Fibroblast of lung (primary cell): ENCODE measurements at places on chromosomes 16 and 17. TPM values are rescaled to one million over a fixed set of nuclear protein-coding genes. Genes with fewer than 3 reads are reported as not detected.

TRIM37 gene
- 28.2 and 29.3 TPM in 2 replicates for polyA plus RNA-seq

CTRB1 gene
- not detected in 2 replicates for polyA plus RNA-seq

NLK gene
- 13.1 and 16.1 TPM in 2 replicates for polyA plus RNA-seq

G6PC1 gene
- not detected in 2 replicates for polyA plus RNA-seq

ATP1B2 gene
- polyA plus RNA-seq: 0.02 and 0.05 TPM in 2 replicates

RGS11 gene
- polyA plus RNA-seq: 1.1 TPM in 2 replicates

DNA sequence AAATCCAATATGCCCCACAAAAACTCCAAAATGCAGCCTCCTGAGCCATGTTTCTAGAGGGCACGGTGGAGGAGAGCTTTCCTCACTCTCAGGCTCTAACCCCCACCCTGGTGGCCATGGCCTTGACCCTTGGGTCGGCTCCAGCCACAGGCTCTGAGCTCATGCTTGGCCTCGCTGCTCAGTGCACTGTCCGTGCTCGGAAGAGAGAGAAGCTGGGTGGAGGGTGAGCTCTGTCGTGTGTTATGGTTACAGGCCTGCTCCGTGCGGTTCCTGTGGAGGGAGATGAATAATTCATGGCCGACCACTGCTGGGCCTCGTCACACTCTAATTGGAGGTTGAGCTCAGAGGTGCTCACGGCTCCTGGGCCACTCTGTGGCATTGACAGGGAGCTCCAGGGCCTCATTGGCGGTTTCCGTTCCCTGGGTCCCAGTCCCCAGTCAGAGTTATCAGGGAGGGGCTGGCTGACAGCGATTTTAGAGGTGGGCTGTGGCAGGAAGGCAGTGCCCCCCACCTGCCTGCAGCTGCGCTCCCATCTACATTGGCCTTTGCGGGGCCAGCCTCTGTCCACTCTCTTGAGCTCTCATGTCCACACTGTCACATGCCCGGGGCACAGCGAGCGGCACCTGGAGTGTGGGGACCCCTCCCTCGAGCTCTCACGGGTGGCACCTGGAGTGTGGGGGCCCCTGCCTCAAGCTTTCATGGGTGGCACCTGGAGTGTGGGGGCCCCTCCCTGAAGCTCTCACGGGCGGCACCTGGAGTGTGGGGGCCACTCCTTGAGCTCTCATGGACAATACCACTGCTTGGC lies 24.9 kb downstream of the ACSF3 start:
- H3K27me3 ChIP-seq: no peaks in the 10 kb centered on the region
- no peaks in the 10 kb centered on the region for H3K4me1 ChIP-seq
- peaks cover 26% of the 10 kb centered on the region for H3K36me3 ChIP-seq

DNA sequence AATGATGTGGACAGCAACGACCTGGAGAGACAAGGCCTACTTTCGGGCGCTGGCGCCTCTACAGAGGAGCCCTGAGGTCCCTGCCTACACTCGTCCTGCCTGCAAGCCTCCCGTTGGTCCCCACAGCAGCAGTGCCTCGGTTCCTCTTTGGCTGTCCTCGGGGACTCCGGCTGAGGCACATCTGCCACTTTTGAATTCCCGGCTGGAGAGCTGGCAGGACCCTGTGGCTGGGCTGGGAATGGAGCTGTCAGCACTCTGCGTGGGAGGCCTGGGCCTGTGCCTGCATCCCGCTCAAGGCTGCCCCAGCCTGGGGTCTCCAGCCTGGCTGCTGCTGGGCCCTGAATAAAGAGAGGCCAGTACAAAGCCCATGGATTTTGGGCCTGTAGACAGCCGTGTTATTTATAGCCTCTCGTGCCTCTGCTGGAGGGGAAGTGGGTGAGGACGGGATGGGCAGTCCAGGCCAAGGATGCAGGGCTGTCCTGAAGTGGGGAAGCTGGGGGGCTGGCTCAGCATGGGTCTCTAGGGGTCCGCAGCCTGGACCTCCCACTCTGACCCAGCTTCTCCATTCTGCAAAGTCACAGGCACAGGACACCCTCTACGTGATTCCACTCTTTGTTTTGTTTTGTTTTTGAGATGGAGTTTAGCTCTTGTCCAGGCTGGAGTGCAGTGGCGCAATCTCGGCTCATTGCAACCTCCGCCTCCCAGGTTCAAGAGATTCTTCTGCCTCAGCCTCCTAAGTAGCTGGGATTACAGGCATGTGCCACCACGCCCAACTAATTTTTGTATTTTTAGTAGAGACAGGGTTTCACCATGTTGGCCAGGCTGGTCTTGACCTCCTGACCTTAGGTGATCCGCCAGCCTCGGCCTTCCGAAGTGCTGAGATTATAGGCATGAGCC lies 10.6 kb upstream of the SPNS2 start:
- H3K4me3 ChIP-seq: no peak overlapping the region
- no peaks in the 10 kb centered on the region for H3K36me3 ChIP-seq
- H3K27me3 ChIP-seq: no peaks in the 10 kb centered on the region
- DNase-seq: no peak
- no peak overlapping the region for H3K27ac ChIP-seq
- H3K4me1 ChIP-seq: no peaks in the 10 kb centered on the region

- no peak overlapping the region for H3K4me3 ChIP-seq
- no peak for DNase-seq
- H3K36me3 ChIP-seq: no peaks in the 10 kb centered on the region
- H3K4me1 ChIP-seq: peaks cover 12% of the 10 kb centered on the region
Observed at GRCh38 chr16:73040136-73040535, 7.8 kb downstream of the ZFHX3 start.

DNA sequence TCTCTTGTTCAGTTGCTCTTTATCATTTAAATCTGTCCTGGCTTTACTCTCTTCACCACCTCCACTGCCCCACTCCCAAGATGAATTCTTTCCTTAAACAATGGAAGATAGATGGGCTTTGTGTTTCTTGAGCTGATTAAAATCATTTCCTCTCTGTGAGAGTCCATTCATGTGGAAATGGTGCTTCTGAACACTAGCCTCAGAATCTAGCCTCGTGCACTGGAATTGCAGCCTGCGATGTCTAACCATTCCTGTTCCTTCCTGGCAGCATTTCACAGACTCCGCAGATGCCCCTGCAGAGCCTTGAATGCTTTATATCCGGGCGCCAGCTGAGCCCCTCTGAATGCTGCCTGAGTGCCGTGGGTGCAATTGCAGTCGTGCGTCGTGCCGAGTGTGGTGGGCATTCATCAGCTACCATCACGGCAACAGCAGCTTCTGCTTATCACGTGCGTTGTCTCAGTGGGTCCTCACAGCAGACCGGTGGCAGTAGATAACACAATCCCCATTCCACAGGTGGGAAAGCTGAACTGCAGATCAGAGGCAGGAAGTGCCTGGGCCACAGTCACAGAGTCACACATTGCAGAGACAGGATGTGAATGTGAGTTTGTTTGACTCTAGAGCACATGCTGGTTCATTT lies 172.8 kb upstream of the WSCD1 start:
- H3K27ac ChIP-seq: no peak overlapping the region
- no peaks in the 10 kb centered on the region for H3K27me3 ChIP-seq
- H3K36me3 ChIP-seq: no peaks in the 10 kb centered on the region
- peak; percentile 7 for DNase-seq

DNA sequence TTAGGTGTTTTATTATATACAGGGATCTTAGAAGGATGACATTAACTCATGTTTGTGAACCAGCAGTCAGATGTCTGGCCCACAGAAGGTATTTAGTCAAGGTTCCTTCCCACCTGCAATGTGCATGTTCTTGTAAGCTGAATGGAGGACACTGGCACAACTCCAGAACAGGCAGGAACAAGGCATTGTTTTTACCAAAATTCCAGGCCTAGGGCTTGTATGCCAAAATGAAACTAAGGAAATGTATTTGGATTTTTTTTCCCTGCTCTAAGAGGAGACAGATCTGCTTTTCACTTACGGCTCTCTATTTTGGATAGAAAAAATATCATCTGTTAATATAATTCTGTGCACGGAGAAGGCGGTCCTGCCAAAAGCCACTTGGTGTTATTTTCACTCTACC lies 312.5 kb downstream of the GRIN2A start:
- no peaks in the 10 kb centered on the region for H3K4me1 ChIP-seq
- no peaks in the 10 kb centered on the region for H3K36me3 ChIP-seq
- no peak overlapping the region for H3K4me3 ChIP-seq
- H3K27ac ChIP-seq: no peak overlapping the region

GRCh38 chr17:78267253-78268073 lies 36.0 kb downstream of the TMEM235 start:
- H3K27ac ChIP-seq: no peak overlapping the region
- no peaks in the 10 kb centered on the region for H3K36me3 ChIP-seq
- peaks cover 16% of the 10 kb centered on the region for H3K27me3 ChIP-seq
- H3K4me3 ChIP-seq: no peak overlapping the region

DNA sequence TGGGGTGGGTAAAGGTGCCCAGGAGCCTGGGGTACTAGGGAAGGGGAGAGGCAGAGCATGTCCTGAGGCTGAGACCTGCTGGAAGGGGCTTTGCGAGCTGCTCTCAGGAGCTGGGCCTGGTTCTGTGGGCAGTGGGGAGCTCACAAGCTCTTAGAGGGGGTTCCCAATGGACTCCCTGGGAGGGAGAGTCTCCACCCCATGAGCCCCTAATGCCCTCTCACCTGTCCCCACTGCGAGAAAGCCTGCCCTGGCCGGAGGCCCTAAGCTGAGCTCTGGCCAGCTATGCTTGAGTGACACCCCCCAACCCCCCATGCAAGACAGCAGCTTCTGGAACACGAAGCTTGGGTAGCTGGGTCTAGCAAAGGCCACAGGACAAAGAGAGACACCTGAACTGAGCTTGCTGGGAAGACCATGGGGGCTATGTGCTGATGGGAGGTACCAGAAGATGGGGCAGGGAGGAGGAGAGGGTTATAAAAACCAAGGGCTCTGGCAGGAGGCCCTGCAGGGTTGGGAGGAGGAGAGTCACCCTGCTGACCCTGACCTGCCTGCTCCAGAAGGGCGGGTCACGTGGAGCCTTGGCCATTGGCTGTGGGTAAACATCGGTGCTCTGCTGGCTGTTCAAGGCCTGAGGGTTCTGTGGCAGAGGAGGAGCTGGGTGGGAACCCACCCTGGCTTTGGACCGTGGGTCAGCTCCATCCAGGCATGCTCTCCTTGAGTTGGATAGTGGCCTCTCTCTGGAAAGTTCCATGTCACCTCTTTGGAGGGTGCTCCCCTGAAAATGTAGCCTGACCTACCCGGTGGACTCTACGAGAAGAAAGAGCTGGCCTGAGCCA lies 106.7 kb downstream of the RAB11FIP4 start:
- no peaks in the 10 kb centered on the region for H3K4me1 ChIP-seq
- DNase-seq: no peak
- H3K36me3 ChIP-seq: no peaks in the 10 kb centered on the region
- H3K27me3 ChIP-seq: peaks cover 12% of the 10 kb centered on the region
- no peak overlapping the region for H3K27ac ChIP-seq
- H3K4me3 ChIP-seq: no peak overlapping the region

DNA sequence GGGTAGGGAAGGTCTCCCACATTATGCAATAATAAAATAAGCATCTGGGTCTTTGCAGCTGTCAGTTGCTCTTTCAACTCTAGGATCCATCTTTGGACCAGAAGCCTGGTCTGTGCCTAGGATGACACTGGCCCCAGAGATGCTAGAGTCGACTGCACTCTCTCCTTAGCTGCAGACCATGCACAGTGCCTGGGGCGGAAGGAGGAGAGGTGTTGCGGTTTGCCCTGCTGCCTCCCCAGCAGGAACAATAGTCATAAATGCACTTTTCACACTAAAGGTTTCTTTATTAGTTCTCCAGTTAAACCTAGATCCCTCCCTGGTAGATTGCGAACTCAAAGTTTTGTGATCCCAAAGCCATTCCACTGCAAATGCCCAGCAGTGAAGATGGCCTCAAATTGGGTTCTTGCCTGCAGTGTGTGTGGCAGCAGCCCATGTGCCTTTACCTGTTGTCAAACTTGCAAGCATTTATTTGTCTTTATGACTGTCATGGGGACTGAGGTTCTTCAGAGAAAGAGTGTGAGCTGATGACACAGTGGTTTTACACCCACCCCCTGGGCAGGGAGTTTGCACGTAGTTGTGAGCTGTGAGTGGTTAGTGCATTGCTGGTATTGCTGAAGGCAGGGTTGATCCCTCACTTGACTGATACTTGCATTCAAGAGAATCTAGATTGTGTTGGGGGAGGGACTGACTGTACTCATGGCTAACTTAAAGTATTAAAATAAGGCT lies 10.3 kb downstream of the ATXN1L start:
- H3K27me3 ChIP-seq: no peaks in the 10 kb centered on the region
- H3K4me3 ChIP-seq: no peak overlapping the region
- peaks cover 8% of the 10 kb centered on the region for H3K36me3 ChIP-seq
- no peaks in the 10 kb centered on the region for H3K4me1 ChIP-seq

DNA sequence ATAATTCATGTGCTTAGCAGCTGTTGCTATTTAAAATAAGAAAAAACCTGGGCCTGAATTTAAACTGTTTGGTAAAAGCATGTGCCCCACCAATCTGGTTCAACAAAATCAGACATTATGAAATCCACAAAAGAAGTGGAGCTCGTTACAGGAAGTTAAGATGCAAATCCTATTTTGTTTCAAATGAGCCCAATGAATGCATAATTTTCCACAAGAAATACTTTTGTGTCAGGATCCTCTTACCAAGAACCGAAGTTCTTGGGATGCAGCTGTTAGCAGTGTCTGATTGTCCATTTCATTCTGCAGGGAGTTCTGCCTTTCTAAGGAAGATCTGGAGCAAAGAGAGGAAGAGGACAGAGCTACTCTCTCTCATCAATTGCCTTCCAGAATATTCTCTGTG lies 105.7 kb upstream of the RBBP6 start:
- H3K27ac ChIP-seq: no peak overlapping the region
- no peaks in the 10 kb centered on the region for H3K36me3 ChIP-seq
- DNase-seq: no peak
- H3K4me1 ChIP-seq: no peaks in the 10 kb centered on the region
- no peak overlapping the region for H3K4me3 ChIP-seq

- H3K4me1 ChIP-seq: no peaks in the 10 kb centered on the region
- no peak overlapping the region for H3K27ac ChIP-seq
- H3K4me3 ChIP-seq: no peak overlapping the region
- no peaks in the 10 kb centered on the region for H3K36me3 ChIP-seq
Observed at GRCh38 chr16:76193906-76194615, 83.1 kb upstream of the CNTNAP4 start.

GRCh38 chr17:43547189-43547550 lies 1.0 kb upstream of the ETV4 start:
- H3K4me1 ChIP-seq: peaks cover 17% of the 10 kb centered on the region
- H3K27ac ChIP-seq: no peak overlapping the region
- DNase-seq: no peak
- no peaks in the 10 kb centered on the region for H3K27me3 ChIP-seq

- H3K27me3 ChIP-seq: no peaks in the 10 kb centered on the region
- H3K36me3 ChIP-seq: no peaks in the 10 kb centered on the region
- no peaks in the 10 kb centered on the region for H3K4me1 ChIP-seq
- no peak overlapping the region for H3K27ac ChIP-seq
- DNase-seq: no peak
- H3K4me3 ChIP-seq: no peak overlapping the region
Observed at GRCh38 chr17:63649813-63650212, 27.6 kb downstream of the MAP3K3 start.

DNA sequence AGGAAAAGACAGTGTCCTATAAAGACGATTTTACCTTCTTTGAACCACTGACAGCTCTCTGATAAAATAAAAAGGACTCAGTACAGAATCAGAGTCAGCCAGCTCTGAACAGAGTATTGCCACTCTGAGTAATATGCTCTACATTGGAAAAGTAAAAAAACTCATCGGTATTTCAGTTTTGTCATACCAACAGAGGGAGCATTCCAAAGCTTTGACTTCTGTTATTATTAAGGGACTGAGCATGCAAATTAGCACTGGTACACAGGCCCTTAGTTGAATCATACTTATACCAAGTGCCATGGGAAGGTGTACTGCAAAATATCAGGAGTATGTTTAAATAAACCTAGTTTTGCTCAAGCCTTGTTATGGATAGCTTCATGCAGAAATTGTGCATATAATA lies 509.0 kb upstream of the KIF2B start:
- H3K36me3 ChIP-seq: no peaks in the 10 kb centered on the region
- no peaks in the 10 kb centered on the region for H3K27me3 ChIP-seq
- no peak overlapping the region for H3K27ac ChIP-seq
- H3K4me1 ChIP-seq: no peaks in the 10 kb centered on the region
- H3K4me3 ChIP-seq: no peak overlapping the region
